ENCODE measurements at places on chromosomes 1 and 21.

- no peak for DNase-seq
These were observed 240.2 kb downstream of the AJAP1 start for GRCh38 chr1:4894566-4894965.

DNA sequence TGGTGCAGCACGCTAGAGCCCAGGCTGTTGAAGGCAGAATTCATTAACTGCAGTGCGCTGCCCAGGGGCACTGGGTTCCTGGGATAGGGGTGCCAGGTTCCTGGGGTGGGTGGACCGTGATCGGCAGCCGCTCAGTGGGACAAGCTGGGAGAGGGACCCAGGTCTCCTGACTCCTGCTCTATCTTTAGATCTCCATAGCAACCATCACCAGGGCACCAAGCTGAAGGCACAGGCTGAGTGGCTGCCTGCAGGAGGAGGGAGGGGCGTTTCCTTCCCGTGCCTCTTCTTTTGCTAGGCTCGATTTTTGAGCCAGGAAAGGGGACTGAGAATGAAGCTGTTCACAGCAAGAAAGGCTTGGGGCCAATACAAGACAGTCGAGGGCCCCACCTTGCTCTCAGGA lies 20.9 kb upstream of the CDCP2 start:
- no peak for DNase-seq

GRCh38 chr1:35481229-35481628 lies 76.0 kb downstream of the KIAA0319L start:
- DNase-seq: no peak

GRCh38 chr1:156801409-156802121 lies 15.1 kb downstream of the SH2D2A start:
- DNase-seq: no peak

GRCh38 chr1:190455631-190456030 lies 22.0 kb downstream of the BRINP3 start:
- no peak for DNase-seq

DNA sequence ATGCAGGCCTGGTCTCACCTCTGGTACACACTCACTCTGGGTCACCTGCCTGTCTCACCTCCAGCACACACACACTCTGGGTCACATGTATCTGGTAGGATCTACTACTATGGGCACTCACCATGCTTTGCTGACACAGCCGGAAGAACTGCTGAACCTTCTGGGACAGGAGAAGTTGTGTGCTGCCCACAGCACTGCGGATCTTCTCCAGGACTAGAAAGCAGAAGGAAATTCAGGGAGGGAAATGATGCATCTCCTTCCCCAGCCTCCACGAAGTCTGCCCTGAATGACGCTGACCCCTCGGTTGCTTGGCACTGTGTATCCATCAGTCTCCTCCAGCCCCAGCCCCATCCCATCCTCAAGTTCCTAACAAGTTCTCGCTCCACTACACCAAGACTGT lies 7.9 kb upstream of the SMIM12 start:
- DNase-seq: no peak

GRCh38 chr1:17587693-17588047 lies 48.2 kb downstream of the ARHGEF10L start:
- no peak for DNase-seq
